NCI-H2171 (cell line): ENCODE measurements at places on chromosomes 12 and 14.

- DNase-seq: no peak
Observed at GRCh38 chr14:73744874-73745529, 30.8 kb upstream of the PNMA1 start.

DNA sequence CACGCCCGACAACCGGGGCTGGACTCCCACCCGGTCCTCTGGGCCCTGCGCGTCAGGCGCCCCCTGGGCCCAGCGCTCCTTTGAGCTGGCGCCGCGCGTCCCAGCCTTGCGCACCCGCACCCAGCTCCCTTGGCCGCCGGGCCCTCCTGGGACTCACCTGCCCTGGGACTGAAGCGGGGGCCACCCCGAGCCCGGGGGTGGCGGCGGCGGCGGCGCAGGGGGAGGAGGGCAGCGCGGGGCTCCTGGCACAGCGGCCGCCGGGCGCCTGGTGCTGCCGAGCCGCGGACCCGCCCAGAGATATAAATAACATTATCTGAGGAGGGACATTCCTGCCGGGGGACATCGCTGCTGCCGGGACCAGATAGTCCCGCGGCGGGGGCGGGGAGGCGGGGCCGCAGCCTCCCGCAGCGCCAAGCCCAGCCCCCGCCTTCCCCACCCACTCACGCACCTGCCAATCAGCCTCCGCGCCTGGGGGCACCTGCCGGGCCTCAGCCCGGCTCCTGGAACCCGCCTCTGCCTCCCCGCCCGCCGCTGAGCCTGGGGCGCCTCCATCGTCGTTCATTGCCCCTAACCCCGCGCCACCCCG lies at the start of gene SPTB:
Gene SPTB, minus strand, starts transcription at position 273 of the 586 bp plus-strand sequence. CDS start 56,813 bp downstream, outside the sequence.
- peak; percentile 77 for DNase-seq

- no peak for DNase-seq
Observed at GRCh38 chr12:51275088-51275487, 4.9 kb upstream of the SMAGP start.

DNA sequence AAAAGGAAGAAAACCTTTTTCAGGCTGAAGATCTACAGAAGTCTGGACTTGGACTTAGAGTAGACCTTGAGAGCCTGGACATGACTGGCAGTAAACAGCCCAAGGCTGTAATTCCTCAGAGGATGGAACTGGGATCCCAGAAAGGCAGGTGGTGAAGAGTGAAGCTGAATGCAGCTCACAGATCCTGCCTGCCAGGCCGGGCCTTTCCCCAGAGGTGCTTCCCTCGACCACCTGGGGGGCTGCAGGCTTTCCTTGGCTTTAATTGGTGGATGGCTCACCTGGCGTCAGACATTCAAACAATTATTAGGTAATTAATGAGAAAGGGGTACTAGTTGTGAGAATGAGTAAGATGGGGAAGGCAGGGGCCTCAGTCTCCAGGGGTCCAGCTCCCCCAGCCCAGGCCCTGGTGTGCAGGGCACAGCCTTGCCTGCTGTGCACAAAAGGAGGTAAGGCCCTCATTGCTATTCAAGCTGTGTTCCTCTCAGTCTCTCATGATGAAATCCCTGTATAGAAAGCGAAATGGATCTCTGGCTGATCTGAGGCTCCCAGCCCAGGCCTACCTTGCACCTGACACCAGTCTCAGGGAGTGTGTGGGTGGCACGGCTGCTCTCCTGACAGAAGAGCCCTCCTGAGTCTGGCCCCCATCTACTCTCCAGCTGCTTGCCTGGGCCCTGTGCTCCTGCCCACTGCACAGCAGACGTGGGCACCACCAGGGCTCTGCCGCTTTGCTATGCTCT lies 63.0 kb upstream of the TCL1A start:
- DNase-seq: no peak

DNA sequence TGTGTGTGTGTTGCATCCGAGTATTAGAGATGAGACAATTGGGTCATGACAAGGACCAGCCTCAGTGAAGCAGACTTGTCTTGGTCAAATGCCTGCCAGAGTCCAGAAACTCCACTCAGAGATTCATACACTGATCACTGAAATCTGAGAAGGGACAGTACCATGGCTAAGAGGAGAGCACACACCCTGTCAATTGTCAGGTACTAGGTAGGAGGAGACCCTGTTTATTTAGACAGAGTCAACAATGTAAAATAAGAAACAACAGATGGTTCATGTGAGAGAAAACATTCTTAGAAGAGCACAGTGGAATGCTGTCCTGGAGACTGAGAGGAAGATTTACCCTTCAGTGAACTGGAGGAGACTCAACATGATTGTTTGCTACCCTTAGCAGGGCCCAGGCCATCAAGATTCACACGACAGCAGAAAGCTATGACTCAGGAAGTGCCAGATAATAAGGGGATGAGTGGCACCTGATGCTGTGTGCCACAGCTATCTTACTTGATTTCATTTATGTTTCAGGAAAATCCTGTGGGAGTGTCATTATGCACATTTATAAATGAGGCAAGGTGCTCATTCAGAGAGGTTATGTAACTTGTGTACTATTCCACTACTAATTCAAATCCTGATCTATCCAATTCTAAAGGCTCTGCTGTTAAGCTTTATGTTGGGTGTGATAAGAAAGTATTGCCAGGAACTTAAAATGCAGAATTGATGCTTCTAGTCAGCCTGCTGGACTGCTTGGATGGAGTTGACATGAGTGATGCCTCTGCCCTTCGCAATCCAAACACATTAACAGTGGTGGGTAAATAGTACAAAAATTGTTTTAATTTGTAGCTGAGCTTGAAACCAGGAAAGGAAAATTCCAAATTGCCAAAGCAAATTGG lies 136.6 kb upstream of the NEDD1 start:
- no peak for DNase-seq

- DNase-seq: peak; percentile 37
Observed at GRCh38 chr12:59322473-59322872, 273.4 kb upstream of the SLC16A7 start.

DNA sequence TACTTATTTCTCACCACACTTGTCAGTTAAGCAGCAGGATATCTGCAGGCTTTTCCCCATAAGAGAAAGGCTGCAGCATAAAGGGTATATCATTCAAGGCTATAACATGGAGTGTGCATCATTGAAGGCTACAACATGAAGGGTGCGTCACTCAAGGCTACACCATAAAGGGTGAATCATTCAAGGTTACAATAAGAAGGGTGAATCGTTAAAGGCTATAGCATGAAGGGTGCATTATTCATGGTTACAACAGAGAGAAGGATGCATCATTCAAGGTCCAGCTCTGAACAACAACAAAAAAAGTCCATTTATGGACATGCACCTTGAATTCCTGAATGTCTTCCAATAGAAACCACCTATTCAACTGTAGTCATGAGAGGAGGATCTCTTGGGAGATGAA lies 32.8 kb upstream of the LUM start:
- no peak for DNase-seq

DNA sequence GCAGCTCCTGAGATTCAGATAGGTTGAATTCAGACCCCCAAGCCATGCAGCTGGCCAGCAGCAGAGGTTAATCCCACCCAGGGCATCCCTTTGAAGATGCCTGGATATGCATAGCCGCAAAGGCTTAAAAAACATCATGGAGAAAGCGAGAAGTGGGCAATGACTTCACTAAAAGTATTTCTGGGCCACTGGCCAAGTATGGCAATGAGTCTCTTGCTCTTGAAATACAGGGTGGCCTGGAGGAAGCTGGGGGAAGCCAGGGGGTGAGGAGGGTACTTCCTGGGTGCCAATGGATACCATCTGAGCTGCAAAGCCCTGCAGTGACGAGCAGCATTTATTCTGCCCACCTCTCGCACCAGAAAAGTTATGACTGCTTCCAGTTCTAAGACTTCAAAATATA lies 539.3 kb upstream of the TBX3 start:
- no peak for DNase-seq

DNA sequence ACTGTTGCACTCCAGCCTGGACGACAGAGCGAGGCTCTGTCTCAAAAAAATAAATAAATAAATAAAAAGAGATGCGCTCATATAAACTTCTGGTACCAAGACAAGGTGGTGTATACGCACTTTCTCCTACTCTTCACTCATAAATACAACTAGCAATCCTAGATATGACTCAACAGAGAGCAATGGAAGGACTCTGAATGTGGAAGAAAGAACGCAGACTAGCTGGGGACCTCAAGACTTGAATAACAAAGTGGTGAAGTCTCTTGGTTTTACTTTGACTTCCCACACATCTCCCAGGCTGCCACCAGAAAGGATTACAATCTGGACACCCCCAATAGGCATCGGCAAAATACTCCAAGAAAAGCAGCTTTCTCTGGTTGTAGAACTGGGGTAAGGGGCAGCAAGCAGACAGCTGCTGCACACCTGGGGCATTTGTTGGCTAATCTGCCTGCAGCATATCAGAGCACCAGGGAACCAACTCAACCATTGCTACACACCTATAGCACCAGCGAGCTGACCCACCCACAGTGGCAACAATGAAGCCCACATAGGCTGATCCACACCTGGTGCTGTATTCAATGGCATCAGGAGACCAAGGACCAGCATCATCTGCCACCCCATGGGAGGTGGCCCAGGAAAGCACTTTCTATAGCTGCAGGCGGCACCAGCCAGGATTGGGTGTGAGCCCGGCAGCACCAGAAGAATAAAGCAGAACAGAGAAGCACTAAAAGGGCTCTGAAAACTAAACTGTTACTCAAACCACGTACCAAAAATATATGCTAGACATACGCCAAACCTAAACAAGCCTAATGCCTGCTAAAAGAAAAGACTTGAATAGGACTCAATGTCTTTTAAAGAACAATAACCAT lies 1231.7 kb upstream of the TMEM132C start:
- DNase-seq: no peak

DNA sequence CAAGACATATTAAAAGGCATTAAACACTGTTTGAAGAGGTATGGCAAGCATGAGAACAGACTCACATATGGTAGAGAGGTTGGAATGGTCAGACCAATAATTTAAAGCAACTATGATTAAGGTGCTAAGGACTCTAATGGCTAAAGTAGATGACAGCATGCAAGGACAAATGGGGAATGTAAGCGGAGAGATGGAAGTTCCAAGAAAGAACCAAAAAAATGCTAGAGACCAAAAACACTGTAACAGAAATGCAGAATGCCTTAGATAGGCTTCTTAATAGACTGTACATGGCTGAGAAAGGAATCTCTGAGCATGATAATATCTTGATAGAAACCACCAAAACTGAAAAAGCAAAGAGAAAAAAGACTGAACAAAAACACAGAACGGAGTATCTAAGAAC lies 77.4 kb downstream of the RIN3 start:
- no peak for DNase-seq

DNA sequence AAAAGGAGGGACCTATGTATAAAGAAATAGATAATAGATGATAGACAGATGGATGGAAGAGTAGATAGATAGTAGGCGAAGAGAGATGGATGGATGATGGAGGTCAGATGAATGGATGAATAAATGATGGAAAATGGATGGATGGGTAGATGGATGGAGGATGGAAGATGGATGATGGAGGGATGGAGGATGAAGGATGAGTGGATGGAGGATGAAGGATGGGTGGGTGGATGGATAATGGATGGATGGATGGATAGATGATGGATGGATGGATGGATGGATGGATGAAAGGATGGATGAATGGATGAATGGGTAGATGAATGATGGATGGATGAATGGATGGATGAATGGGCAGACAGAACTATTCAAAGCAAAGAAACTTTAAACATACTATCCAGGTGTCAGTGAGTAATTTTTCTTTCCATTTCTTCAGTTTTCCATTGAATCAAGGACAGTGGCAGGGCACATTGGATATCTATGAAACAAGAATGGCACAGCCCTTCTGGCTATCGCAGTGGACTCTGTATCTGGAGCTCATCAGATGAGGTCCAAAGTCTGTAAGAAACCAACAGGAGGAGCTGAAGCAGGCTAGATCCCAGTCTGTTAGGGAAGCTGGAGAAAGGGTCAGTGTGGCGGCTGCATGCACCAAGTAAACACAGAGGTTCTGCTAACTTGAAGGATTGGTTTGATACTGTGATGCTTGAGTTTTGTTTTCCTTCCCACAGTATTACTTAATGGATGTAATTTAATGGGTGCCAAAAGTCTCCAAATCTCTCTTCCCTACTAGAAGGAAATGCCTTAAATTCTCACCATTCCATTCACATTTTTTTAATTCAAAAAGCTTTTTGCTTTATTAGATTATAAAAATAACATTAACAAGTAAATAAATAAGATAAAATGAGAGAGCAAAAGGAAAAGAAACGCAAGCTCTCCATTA lies 18.1 kb upstream of the MED13L start:
- DNase-seq: no peak

DNA sequence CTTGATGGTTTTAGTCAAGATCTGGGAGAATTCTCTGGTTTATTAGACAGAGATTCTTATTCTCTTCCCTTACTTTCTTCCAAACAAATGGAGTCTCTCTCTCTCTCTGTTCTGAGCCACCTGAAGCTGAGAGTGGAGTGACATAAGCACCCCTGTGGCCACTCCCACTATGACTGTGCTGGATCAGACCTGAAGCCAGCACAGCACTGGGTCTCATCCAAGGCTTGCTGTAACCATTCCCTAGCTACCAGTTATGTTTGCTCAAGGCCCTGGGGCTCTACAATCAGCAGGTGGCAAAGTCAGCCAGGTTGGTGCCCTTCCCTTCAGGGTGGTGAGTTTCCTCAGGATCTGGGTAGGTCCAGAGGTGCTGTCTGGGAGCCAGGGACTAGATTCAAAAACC lies 568.5 kb downstream of the AACS start:
- DNase-seq: no peak

DNA sequence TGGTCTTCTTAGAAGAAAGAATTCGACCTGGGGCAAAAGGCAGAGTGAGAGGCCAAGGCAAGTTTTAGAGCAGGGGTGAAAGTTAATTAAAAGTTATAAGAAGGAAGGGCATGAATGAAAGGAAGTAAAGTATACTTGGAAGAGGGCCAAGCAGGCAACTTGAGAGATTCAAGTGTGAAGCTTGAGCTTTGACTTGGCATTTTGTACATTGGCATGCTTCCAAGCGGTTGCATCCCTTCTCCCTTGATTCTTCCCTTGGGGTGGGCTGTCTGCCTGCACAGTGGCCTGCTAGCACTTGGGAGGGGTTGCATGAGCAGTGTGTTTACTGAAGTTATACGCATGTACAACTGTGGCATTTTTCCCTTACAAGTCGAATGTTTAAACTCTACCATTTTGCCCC lies 74.8 kb upstream of the MGAT4C start:
- no peak for DNase-seq

GRCh38 chr12:27619308-27619707 lies 76.9 kb upstream of the REP15 start:
- DNase-seq: no peak

DNA sequence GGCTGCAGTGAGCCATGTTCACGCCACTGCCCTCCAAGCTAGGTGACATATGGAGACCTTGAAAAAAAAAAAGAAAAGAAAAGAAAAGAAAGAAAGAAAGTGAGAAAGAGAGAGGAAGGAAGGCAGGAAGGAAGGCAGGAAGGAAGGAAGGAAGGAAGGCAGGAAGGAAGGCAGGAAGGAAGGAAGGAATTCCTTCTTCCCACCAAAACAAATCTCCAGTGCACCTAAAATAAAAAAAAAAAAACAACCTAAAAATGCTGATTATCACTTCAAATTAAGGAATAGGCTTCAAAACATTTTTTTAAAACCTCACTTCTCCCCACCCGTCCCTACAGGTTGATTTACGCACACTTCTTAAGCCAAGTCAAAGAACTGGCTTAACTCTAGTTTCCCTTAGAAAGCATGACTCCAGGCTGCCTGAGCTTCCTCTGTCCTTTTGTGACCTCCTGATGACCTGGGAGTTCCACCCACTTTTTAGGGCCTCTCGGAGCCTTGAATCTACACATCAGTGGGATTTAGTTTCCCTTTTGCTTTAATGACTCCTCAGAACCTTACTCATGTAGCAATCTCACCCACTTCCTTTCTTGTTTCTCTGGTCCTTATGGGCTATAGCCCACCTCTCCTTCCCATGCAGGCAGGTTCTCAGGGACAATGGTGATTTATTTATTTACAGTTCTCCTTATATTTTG lies 18.6 kb downstream of the DUSP6 start:
- no peak for DNase-seq
